Panc1 (cell line): ENCODE measurements at places on chromosomes 3 and 15.

GRCh38 chr15:67125589-67126502, 60.4 kb downstream of the SMAD3 start:
- peak; percentile 96 for DNase-seq

GRCh38 chr3:168248383-168249204, 152.9 kb upstream of the GOLIM4 start:
- DNase-seq = no peak

- DNase-seq = no peak
These were observed 30.1 kb downstream of the GREM1 start for GRCh38 chr15:32747921-32748342.

GRCh38 chr3:194168994-194169393, 33.0 kb downstream of the HES1 start:
- DNase-seq = no peak

DNA sequence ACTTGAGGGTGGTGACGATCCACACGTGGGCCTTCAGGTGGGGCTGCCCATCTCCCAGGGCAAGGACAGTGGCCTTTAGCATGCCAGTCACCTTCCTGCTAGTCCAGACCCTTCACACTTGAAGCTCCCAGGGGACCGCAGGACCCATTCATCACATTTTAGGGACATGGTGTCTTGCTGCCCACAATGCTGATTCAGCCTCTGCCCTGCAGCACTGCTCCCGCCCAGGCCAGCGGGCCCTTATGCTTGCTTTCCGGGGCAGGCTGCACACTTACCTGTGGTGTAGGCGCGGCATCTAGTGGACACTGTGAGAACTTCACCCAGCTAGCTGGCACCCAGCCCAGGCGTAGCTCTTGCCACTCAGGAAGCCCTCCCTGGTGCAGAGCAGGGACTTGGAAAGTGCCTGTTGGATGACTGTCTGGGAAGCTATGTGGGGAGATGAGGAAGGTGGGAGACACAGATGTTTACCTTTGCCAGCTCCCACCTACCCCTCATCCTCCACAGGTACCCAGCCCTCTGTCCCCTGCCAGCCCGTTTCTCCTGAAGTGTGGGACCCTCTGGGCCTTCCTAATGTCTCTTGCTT, 26.3 kb upstream of the NR2C2 start:
- peak; percentile 51 for DNase-seq

GRCh38 chr15:56495053-56495452, 30.1 kb upstream of the MNS1 start:
- DNase-seq = no peak

DNA sequence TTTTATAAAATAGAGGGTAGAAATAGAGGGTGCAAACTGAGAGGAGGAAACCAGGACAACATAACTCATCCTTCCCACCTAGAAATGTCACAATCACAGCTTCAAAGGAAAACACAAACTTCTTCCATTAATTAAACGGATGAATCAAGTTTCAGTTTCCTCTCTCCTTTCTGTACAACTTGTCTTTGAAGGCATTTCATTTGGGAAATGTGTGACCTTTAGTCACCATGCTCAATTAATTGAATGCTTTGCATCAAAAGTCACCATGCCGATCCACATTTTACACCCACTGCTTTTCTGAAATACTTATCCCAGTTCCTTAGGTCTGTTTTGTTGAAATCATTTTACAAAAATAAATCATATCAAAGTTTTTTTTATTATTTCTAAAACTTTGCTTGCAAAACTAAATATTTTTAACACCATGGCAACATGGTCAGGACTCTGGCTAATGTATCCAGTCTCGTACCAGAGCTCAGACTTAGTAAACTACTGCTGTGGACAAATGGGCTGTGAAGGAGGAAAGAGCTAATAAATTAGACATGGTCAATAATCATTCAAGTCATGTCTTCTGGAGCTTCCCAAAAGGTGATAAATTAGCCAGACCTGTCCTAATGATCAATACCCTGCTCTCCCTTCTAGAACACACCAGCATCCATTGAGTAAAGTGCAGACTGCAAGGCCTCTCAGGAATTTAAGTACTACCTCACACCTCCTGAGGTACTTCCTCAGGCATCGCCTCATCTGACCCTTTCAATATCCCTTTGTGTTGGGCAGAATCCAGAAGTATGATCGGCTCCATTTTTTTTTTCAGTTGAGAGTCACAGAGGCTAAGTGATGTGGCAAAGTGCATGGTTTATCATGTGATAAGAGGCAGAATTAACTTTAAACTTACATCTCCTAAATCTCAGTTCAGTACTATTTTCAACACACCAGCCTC, 161.3 kb downstream of the GREM1 start:
- no peak for DNase-seq
